ENCODE measurements at places on chromosomes 12 and 14.

DNA sequence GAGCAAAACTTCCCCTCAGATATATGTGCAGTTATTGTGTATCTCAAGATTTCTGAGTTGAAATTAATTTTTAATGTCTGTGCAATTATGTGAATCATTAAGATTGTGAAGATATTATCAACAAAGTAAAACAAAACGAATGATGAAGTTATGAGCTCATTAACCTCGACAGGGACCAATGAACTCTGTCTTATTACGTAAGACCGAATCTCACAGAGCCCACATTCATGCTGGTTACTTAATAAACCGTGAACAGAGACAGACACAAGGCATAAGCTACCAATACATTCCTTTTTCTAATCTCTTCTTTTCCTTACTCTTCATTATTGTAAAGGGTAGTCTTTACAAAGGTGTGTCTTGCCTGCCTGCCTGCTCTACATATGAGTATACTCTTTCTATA, 568.7 kb downstream of the RPS29 start:
- no peak for DNase-seq

GRCh38 chr12:62739266-62740015, 195.5 kb downstream of the PPM1H start:
- no peak for DNase-seq

GRCh38 chr14:104965561-104966231, 12.5 kb downstream of the AHNAK2 start:
- no peak for DNase-seq

DNA sequence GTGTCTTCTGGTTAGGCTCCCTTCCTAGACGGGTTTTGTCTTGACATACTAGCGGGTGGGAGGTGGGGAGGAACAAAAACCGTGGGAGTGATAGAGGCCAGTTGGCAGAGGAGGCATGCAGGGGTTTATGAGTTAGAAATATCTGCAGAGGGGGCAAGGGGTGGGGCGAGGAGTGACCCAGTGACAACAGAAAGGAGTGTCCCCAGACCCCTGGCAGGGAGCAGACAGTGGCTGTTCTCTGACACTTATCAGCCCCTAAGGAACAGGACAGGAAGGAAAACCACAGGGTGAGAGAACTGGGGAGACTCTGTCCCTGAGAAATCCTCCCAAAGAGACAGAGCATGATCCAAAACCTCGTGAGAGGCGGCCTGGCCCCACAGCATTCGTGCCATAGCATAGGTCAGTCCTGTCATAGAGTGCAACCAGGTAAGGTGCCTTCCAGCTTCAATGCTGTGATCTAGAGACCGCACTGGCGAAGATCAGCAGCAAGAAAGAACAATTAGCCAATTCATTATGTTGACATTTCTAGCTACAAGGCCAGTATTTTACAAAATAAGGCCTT, 141.4 kb downstream of the CRADD start:
- DNase-seq: no peak

- DNase-seq: no peak
Observed at GRCh38 chr12:92077530-92077929, 68.1 kb downstream of the BTG1 start.

- DNase-seq: no peak
Observed at GRCh38 chr12:101581190-101581589, 13.6 kb upstream of the MYBPC1 start.
